Kidney epithelial cell (primary cell): ENCODE measurements at places on chromosomes 5 and 9. TPM values are rescaled to one million over a fixed set of nuclear protein-coding genes. Genes with fewer than 3 reads are reported as not detected.

DNA sequence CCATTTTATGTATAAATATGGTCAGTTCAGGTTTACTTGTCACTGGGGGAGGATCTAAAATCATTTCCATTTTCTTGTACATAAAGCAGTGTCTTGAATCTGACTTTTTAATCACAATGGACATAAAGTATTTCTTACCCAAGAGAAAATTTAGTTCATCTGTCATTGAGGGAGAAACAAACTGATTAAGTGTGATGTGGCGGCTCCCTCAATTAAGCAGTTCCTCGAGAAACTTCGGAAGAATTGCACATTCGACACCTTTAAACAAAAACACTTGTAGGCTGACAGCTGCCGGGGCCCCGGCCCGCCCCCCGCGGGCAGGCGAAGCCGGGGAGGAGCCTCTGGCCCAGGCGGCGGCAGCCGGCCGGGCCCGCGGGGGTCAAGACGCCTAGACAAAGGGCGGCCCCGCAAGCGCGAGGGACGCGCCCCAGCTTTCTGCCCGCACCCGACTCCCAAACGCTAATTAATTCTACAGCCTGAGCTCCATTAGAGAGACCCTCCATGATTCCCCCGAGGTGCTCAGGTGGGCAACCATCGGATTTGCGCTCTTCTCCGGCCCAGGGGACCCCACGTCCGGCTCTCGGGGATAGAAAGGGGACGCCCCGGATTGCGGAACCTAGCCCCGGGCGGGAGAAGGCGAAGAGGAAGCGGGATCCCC is 750 bp downstream of the TRIM36 start:
- DNase-seq = no peak

GRCh38 chr9:134130503-134131375 is 5.1 kb upstream of the WDR5 start:
- DNase-seq = no peak

Gene AFAP1L1
- 15.3 and 15.5 TPM in 2 replicates for total RNA-seq

Gene FGF18
- 0.34 TPM in 1 of 2 replicates, not detected in the other for total RNA-seq

DNA sequence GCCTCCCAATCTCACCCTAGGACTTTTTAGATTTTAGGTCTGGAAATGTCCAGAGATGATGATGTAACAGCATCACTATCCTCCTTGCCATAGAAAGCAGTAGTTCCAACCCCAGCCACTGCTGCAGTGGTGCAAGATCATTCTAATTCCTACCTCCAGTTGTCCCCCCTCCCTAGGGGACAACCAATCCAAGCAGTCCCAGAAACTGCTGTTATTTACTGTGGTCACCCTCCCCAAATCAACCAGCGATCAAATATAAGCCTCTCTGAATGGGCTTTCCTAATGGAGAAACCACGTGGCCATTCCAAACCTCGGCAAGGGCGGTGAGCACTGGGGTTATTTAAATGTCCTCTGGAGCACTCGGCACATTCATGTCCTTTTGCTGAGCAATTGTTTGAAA is 159.8 kb downstream of the SLF1 start:
- DNase-seq = no peak

- no peak for DNase-seq
Measured at GRCh38 chr5:127723571-127723970, 20.4 kb downstream of the CCDC192 start.

Gene PRDM9
- 0.07 TPM in 1 of 2 replicates, not detected in the other for total RNA-seq

DNA sequence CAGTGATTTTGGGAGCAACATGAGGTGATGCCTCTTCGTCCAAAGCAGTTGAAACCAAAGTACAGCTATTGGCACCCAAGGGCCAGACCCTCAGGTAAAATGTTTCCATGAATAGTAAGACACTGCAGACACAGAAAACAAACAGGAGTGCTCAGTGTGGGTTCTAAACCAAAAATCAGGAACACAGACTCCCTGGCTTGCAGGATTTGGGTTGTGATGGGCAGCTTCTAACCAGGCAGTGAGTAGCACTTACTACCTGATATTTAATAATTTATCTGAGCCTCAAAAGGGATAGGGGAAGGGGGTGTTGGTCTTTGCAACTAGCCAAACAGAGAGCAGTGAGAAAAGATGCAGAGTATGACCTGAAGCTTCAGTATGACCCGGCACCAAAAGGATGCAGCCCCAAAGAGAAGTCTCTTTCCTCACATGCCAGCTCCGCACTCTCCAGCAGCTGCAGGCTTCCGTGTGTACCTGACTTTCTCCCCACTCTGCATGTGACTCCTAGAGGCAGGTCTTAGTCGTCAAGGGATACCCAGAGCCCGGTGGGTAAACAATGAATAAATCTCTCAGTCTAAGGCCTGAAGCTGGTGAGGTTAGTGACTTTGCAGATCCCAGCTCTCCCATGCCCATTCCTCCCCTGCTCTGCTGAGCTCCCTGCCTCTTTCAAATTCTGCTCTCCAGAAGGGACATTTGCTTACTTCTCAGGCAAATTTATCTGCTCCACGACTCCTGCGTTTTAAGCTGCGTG is 105.4 kb upstream of the SPOCK1 start:
- DNase-seq = peak; percentile 23

Gene CCDC152
- 0.68 and 0.96 TPM in 2 replicates for total RNA-seq

- no peak for DNase-seq
Measured at GRCh38 chr9:107513464-107514100, 24.0 kb upstream of the KLF4 start.

GRCh38 chr9:108002371-108002956 is 512.9 kb upstream of the KLF4 start:
- DNase-seq = no peak

Gene PCDHA13
- 0.21 TPM in 1 of 2 replicates, not detected in the other for total RNA-seq

Gene STOML2
- 227 and 264 TPM in 2 replicates for total RNA-seq

Gene C5
- total RNA-seq = 0.63 and 0.89 TPM in 2 replicates

Gene C9orf43
- total RNA-seq = 0.88 and 1.4 TPM in 2 replicates

GRCh38 chr5:65903581-65903980 is 22.8 kb upstream of the ERBIN start:
- no peak for DNase-seq

DNA sequence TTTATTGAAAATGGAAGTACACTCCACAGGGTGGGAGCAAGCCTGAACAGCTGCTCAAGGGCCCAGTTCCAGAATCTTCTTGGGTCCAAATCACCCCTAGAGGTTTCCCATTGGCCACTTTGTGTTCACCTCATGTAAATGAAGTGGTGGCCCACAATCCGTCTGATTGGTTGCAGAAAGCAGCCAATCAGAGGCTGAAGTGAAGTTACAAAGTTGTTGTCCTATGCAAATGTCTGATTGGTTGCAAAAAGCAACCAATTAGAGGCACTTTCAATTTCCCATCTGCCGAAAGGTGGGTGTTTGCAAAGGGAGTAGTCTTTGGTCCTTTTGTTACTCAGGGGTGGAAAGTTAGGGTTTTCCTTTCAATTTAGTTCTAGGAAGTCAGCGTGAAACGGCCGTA is 8.8 kb downstream of the TMEM171 start:
- DNase-seq = no peak

- no peak for DNase-seq
Measured at GRCh38 chr9:71929791-71930440, 18.5 kb downstream of the C9orf85 start.

Gene PLCXD3
- total RNA-seq = 0.48 and 0.84 TPM in 2 replicates

- no peak for DNase-seq
Measured at GRCh38 chr5:2749514-2750025, 1.9 kb downstream of the IRX2 start.
